Skin of body (tissue), 3 donors: ENCODE measurements at places on chromosomes 13 and 19. TPM values are rescaled to one million over a fixed set of nuclear protein-coding genes. Genes with fewer than 3 reads are reported as not detected.

GRCh38 chr13:29473166-29473565 lies 122.3 kb downstream of the SLC7A1 start:
- no peak for DNase-seq

DNA sequence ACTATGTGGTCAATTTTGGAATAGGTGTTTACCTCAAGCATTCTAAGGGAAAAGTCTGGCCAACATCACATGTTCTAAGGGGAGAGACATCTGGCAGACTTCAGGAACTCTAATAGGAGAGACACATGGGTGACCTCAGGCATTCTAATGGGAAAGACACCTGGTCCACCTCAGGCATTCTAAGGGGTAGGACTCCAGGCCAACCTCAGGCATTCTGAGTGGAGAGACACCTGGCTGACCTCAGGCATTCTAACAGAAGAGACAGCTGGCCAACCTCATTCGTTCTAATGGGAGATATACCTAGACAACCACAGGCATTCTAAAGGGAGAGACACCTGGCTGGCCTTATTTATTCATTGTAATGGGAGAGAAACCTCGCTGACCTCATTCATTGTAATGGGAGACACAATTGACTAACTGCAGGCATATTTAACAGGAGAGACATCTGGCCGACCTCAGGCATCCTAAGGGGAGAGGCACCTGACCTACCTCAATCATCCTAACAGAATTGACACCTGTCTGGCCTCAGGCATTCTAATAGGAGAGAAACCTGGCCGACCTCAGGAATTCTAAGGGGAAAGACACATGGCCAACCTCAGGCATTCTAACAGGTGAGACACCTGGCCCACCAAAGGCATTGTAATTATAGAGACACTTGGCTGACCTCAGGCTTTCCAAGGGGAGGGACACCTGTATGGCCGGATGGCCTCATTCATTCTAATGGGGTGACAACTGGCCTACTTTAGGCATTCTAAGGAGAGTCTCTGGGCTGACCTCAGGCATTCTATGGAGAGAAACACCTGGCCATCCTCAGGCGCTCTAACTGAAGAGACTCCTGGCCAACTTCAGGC lies 1346.8 kb downstream of the UQCRFS1 start:
- no peak for DNase-seq

- DNase-seq, result no peak
These were observed 8.7 kb downstream of the BCL3 start for GRCh38 chr19:44757057-44757734.

DNA sequence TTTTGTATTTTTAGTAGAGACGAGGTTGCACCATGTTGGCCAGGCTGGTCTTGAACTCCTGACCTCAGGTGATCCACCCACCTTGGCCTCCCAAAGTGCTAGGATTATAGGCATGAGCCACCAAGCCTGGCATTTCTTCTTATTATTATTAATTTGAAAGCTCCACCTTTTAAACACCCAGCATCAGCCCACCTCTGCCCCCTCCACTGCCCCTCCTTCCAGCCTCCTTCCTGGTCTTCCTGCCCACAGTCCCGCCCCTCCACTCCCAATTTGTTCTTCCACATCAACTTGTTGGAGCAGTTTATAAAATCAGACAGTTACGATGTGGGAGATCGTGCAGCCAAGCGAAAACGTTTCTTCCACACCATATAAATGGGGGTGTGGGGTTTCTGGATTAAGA lies 7.8 kb upstream of the CLIP3 start:
- DNase-seq, result no peak

DNA sequence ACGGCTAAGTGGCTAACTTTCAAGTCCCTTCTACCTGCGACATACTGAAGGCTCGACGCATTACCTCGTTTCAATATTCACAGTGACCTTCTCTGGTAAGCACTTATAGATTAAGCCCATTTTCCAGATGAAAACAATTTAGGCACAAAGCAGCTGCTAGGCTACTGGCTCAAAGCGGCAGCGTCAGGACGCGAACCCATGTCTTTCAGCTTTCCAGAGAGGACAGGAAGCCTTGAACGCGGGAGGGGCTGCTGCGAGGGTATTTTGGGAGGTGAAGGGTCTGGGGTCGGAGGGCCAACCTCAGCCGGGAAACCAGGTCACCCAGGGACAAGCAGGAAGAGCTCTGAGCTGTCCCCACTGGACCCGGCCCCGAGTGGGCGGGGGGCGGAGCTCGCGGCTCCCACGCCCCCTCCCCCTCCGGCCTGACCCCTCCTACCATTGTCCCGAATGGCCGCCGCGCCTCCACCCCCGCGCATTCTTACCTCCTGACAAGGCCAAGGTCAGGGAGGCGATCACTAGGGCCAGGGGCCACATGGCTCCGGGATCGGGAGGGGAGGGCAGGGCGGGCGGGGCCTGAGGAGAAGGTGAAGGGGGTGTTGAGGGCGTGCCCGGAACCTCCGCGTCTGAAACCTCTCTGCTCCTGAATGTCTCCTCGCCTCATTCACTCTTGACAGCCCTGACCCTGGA lies at the start of gene KLK13:
KLK13 (minus strand) TSS at position 559 of the 687 bp plus-strand sequence; CDS start at position 534, 25 bp downstream.
- DNase-seq, result no peak

DNA sequence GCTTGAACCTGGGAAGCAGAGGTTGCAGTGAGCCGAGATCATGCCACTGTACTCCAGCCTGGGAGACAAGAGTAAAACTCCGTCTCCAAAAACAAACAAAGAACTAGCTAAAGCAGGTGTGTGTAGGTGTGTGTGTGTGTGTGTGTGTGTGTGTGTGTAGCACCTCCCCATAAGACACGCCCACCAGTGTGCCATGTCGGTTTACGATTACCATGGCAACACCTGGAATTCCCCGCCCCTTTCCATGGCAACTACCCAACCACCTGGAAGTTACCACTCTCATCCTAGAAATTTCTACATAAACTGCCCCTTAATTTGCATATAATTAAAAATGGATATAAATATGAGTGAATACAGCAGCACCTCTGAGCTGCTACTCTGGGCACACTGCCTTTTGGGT lies 80.9 kb upstream of the ADGRE5 start:
- DNase-seq, result no peak

DNA sequence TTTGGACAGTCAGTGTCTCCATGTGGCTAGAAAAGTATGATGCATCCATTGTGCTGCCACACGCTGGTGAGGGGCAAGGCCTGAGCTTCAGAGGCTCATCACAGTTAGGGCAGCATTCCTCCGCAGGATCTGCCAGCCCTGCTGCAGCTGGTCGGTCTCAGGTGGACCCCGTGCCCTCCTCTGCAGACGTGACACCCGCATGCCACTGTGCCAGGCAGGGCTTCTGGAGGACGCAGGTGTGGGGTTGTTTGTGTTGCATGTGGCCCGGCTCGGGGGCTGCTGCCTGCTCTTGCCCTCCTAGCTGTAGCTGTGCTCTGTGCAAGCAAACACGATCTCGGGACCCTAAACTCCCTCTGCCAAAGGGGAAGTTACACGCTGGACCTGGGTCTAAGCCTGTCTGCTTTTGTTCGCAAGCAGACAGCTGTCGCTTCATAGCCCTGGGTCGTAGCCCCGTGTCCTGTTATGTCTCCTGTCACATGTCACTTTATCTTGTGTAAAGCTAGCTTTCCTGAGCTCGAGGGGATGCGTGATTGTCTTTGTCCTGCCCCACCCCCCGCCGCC lies 45.3 kb downstream of the SLC7A9 start:
- DNase-seq, result no peak

DNA sequence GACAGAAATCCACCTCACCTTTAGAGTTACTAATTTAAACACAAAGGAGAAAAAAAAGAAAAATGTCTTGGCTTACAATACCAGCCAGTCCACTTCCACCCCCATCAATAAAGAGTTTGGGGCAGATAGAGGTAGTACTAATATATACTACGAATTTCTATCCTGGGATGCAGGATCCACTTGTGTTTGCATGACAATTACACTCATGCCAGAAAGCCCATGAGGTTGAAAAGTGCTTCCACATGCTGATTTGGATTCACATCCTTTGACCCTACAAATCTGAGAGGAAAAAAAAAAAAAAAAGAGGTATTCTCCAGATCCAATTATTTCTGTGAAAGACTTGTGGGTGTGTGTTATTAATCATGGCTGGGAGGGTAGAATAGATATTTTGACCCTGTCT lies 335.2 kb downstream of the SLITRK1 start:
- no peak for DNase-seq

DNA sequence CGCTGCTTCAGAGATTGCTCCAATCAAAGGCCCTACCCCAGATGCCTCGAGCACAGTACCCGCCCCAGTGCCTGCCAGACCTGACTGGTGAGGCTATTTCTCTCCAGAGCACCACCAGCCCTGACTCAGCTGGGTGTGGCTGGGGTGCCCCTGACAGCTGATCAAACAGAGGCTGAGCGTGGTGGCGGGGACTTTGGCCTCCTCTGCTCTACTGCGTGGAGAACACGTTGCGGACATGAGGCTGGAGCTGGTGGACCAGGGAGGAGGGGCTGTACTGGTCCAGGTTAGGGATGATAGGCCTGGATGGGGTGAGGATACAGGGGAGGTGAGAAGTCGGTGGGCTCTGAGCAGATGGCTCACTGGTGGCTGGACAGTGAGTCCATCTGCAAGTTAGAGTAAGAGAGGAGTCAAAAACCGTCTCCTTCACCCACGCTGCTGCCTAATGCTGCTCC lies 3.5 kb upstream of the DOCK6 start:
- DNase-seq, result no peak

DNA sequence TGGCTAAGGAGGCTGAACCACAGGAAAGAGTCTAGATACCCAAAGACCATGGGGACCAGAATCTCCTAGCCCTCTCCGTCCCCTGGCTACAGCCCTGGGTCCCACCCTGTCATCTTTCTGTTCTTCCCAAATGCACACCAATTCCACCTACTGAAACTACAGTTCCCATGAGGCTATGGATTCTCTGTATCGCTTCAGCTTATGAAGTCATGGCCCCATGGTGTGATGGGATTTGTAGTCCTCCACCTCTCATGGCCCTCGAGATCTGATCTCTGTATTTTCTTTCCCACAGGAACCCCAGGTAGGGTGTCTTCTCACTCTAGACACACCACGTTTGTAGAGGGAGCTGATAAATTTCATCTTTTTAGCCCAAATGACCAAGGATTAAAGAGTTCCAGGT lies 11.8 kb downstream of the PTPRH start:
- no peak for DNase-seq

DNA sequence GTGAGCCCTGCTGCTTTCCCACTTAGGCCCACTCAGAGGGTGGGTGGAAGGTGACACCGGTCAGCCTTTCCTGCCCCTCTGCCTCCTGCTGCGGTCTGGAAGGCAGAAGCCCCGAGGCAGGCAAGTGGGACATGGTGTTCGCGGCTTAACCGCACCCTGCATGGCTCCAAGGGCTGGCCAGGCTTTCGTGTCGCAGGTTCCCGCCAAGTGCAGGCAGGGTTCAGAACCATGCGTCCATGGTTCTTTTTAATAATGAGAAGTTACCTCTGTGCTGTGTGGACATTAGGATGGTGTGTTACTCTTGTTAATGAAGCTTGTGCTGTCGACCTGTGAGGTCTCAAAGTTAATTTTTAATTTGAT lies 986 bp downstream of the DGKH start:
- DNase-seq, result no peak

DNA sequence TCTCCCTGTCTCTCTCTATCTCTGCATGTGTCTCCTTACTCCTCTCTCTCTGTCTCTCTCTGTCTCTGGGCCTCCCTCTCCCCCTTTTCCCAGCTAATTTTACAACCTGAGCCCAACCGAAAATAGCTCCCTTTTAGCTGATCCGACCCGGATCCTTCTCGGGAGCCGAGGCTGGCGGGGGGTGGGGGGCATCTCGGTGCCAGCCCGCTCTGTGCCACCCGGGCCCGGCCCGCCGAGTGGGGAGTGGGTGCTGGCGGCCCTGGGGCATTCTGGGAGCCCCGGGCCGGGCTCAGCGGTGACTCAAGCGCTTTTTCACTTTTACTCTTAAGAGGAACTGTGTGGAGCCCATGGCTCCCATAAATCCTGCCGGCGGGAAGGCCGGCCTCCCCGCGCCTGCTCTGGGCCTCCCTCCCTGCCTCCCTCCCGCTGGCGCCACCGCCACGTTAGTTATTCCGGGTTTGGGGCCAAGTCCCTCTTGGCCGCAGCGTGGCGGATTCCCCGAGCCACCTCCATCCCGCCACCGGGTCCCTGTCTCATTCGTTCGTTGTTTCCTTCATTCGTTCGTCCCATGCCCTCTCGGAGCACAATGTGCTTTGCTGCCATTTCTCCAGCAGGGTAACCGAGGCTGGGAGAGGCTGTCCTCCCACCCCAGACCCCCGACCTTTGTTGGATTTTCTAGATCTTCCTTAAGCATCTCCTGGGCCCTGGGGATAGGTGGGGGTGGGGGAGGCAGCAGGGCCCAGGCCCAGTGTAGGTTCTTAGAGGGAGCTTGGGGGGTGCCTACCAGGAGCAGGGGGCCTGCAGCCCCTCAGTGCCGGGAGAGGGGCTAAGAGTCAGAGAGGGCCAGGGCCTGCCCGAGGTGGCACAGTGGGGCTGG lies 3.2 kb downstream of the NFIC start:
- DNase-seq, result no peak

The CEACAM7 gene
- total RNA-seq, result 0.30 TPM

The ZSCAN4 gene
- not detected for total RNA-seq

The CEACAM4 gene
- total RNA-seq, result 0.59 TPM

The BEST2 gene
- total RNA-seq, result 0.99 TPM

The PCDH17 gene
- 3.3 TPM for total RNA-seq

The CEACAM6 gene
- 5.0 TPM for total RNA-seq

The VSTM2B gene
- total RNA-seq, result not detected

The ZNF254 gene
- 42.9 TPM for total RNA-seq

The SCAF1 gene
- 8.5 TPM for total RNA-seq

The ASF1B gene
- 3.6 TPM for total RNA-seq

The SYCN gene
- not detected for total RNA-seq

The EGLN2 gene
- total RNA-seq, result 27.4 TPM

The CD177 gene
- total RNA-seq, result 19.0 TPM

The FUT2 gene
- total RNA-seq, result 0.59 TPM
